ENCODE measurements at places on chromosomes 6 and 20. TPM values are rescaled to one million over a fixed set of nuclear protein-coding genes. Genes with fewer than 3 reads are reported as not detected.

GRCh38 chr6:20946022-20946421 is 411.8 kb downstream of the CDKAL1 start:
- no peak for DNase-seq
- no peak overlapping the region for H3K4me3 ChIP-seq
- H3K36me3 ChIP-seq = no peaks in the 10 kb centered on the region
- no peaks in the 10 kb centered on the region for H3K4me1 ChIP-seq
- no peak overlapping the region for H3K27ac ChIP-seq
- H3K27me3 ChIP-seq = no peaks in the 10 kb centered on the region

DNA sequence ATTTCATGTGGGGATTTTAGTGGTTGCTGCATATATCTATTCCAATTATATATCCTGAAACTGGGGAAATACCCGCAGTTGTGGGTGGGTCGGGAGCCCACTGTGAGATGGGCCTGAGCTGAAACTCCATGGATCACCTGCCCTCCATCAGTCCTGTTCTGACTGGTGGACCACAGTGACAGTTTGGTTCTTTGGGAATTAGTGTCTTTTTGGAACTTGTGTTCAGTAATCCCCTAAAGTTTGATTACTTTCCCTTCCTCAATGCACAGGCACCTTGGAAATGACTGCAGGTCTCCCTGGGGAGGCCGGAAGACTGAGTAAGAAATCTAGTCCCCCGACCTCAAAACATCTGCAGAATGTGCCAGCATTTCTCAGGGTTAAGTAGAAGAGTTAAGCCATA is 11.3 kb downstream of the STK35 start:
- H3K36me3 ChIP-seq = peaks cover 6% of the 10 kb centered on the region
- no peak overlapping the region for H3K4me3 ChIP-seq
- DNase-seq = no peak
- peaks cover 48% of the 10 kb centered on the region for H3K4me1 ChIP-seq

GRCh38 chr20:3995067-3995748 is 20.1 kb downstream of the RNF24 start:
- H3K27me3 ChIP-seq = no peaks in the 10 kb centered on the region
- DNase-seq = no peak
- H3K27ac ChIP-seq = no peak overlapping the region
- H3K4me1 ChIP-seq = no peaks in the 10 kb centered on the region

GRCh38 chr6:111710439-111710838 is 104.8 kb upstream of the TRAF3IP2 start:
- no peaks in the 10 kb centered on the region for H3K36me3 ChIP-seq
- DNase-seq = no peak
- no peak overlapping the region for H3K27ac ChIP-seq
- H3K4me1 ChIP-seq = peaks cover 29% of the 10 kb centered on the region
- no peaks in the 10 kb centered on the region for H3K27me3 ChIP-seq

DNA sequence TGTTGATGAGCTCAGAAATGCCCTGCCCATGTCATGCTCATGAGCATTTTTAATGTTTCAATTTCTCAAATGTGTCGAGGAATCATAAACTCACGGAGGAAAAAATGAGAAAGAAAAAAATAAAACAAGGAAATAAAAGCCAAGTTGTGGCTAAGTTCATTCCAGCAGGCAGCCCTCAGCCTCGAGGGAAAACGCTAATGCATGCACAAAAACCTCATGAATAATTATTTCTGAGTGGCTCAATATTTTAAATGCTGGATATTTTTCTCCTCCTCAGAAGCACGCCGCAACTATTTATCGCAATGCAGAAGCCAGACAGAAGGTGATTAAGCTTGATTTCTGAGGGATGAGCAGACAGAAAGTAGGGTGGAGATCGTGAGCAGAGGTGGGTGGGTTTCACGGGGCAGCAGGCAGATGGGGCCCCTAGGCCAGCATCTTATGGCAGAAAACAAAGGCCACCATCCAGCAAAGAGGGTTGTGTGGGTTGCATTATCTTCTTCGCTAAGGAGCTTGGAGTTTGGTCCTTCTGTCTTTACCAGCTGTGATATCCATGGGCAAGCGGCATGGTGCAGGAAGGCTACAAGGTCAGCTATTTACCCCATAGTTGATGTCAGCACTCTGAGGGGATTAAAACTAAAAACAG is 151.5 kb upstream of the LRFN2 start:
- no peaks in the 10 kb centered on the region for H3K4me1 ChIP-seq
- no peak overlapping the region for H3K27ac ChIP-seq
- H3K36me3 ChIP-seq = no peaks in the 10 kb centered on the region
- no peaks in the 10 kb centered on the region for H3K27me3 ChIP-seq
- no peak overlapping the region for H3K4me3 ChIP-seq

- no peak overlapping the region for H3K4me3 ChIP-seq
- no peaks in the 10 kb centered on the region for H3K27me3 ChIP-seq
- H3K4me1 ChIP-seq = no peaks in the 10 kb centered on the region
- no peak overlapping the region for H3K27ac ChIP-seq
- H3K36me3 ChIP-seq = no peaks in the 10 kb centered on the region
These were observed 189.9 kb downstream of the CENPW start for GRCh38 chr6:126529637-126530362.

DNA sequence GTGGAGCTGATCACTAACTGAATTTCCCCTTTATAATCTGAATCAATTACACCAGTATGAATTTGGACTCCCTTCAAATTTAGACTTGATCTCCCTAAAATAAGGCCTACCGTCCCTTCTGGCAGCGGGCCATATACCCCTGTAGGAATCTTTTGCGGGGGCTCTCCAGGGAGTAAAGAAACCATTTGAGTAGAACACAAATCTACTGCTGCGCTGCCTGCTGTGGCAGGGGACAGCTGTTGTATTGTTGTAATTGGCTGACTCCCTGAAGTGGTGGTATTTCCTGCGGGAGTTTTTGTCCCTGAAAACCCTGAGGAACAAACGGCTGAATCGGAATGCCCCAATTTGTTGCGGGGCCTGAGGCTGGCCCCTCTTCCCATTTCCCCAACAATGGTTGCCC is 16.0 kb upstream of the PTCRA start:
- no peaks in the 10 kb centered on the region for H3K36me3 ChIP-seq
- no peak overlapping the region for H3K27ac ChIP-seq
- no peak for DNase-seq

DNA sequence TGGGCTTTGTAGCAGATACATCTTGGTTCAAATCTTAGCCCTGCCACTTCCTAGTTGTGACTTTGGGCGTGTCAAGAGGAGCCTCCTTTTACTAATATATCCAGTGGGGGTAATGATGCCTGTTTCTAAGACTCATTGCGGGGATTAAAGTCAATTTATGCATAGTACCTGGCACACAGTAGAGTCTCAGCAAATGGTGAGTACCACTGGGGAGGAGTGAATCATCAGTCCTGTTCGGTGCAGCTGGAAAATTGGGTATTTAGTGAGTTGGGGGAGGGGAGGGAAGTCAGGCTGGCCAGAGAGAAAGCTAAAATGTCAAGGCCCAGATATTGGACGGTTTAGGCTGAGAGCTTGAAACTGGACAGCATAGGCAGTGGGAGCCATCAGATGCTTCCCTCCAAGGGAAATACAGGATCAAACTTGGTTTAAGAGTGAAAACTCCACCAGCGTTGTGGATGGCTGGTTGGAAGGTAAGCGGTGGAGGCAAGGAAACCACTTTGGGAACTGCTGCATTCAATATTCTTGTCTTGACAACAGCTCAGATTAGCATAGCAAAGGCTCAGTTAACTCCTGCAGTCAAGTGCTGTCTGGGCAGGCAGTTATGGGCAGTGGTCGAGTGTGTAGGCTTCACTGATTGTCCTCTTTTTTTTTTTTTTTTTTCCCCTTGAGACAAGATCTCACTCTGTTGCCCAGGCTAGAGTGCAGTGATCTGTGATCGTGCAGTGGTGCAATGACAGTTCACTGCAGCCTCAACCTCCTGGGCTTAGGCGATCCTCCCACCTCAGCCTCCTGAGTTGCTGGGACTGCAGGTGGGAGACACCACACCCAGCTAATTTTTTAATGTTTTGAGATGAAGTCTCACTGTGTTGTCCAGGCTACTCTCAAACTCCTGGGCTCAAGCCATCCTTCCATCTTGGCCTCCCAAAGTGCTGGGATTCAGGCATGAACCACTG is 12.9 kb downstream of the PPP1R16B start:
- DNase-seq = no peak
- H3K4me1 ChIP-seq = no peaks in the 10 kb centered on the region
- no peaks in the 10 kb centered on the region for H3K27me3 ChIP-seq
- H3K4me3 ChIP-seq = no peak overlapping the region

DNA sequence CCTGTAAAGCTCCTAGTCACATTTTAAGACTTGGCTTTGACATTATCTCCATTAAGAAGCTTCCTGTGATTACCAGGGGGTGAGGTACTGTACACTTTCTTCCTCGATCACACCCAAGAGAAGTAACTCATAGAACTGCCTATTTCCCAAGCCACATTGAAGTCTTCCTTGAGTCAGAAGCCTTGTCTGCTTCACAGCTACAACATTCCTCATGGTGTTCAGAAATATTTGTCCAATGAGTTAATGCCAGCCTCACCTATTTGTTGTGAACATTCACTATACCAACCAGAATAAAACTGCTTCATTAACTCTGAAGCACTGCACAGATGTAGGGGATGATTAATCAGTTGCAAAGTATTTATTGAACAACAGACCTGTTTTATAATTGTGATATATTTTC is 622.3 kb downstream of the PTPRT start:
- DNase-seq = no peak
- no peaks in the 10 kb centered on the region for H3K36me3 ChIP-seq
- H3K27me3 ChIP-seq = no peaks in the 10 kb centered on the region
- no peak overlapping the region for H3K27ac ChIP-seq
- H3K4me1 ChIP-seq = no peaks in the 10 kb centered on the region
- H3K4me3 ChIP-seq = no peak overlapping the region

The COL19A1 gene
- total RNA-seq = not detected

The IRF4 gene
- total RNA-seq = 7.1 TPM
